ENCODE measurements at places on chromosomes 2 and 18.

- no peak for DNase-seq
Measured at GRCh38 chr18:9741793-9742523, 33.9 kb downstream of the RAB31 start.

- DNase-seq = no peak
Measured at GRCh38 chr2:240463866-240464481, 28.5 kb downstream of the GPC1 start.

DNA sequence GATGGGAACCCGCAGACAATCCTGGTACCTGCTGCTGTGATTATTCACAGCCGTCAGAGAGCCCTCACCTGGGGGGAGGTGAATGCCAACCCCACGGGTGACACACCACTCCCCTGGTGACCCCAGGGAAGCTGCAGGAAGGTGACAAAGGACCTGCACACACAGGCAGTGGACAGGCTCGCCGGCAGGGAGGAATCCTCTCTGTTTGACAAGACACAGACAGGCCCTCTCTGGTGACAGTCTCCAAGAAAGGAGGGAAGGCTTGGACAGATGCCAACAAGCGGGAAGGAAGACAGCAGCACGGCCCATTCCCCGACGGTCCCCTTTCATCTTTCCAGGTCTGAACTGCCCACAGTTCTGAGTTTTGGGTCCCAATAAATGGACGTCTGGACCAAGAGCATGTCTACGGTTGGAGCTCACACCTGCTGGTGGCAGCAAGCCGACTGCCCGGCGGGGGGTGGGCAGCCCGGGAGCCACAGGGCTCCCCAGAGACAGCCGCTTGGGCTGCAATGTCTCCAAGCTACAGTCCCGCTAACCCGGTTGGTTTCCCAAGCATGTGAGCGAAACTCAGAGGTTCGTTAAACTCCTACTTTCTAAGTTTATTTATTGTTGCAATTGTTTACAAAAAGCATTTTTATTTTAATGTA is 31.8 kb downstream of the HDAC4 start:
- no peak for DNase-seq

DNA sequence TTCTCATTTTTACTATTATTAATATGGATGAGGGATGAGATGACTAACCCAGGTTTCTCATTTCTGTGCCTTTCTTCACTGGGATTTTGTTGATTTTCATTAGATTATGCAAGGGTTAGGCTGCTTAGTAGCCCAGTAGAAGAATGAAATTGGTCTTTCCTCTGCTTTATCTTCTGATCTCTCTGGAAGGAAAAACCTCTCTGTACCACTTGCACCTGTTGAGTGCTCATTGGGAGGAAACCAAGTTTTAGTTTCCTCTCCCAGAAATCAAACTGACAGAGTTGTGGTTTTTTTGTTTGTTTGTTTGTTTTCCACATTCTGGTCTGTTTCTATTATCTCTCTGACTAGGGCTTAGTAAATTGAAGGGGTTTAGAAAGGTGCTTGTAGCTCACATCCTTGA is 60.8 kb downstream of the KIAA1328 start:
- no peak for DNase-seq

DNA sequence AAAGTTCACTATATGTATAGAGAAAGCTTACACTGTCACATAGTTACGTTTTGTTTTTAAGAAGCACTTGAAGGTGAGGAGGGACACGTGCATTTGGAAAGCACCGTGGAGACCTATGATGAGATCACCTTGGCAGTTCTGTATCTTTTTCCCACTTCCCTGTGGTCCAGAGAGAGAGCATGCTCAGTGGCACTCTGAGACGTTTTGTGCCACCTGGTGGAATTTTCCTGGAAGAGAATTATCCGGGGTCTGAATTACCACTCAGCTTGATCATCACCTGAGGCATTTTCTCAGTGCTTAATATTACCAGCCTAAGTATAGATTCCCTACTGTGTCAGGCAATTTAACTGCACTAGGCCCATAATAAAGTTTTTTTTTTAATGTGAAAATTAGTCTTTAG is 469.4 kb upstream of the SMIM21 start:
- no peak for DNase-seq

- DNase-seq = no peak
Measured at GRCh38 chr18:456361-457139, 44.0 kb downstream of the COLEC12 start.

DNA sequence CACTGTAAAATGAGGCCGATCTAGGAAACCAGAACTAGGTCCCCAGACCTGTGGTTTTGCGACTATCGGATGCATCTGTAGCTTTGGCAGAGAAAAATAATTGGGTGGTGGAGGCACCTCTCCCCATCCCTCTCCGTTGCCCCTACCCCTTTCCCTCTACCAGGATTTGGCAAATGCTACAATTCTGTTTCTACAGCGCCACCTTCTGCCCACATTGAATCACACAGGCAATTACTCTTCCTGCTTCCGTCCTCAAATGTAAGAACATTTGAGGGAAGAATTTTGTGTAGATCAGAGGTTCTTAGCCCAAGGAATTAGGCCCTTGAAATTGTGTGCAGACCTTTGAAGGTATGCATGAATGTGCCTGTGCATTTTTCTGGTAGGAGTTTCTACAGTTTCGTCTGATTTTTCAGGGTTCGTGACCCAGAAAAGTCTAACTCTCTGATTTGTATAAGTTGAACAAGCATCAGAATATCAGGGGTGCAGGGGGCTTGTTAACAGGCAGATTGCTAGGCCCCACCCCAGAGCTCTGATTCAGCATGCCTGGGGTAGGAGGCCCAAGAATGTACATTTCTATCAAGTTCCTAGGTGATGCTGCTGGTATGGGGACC is 11.2 kb downstream of the ATP6V1B1 start:
- DNase-seq = peak; percentile 72

DNA sequence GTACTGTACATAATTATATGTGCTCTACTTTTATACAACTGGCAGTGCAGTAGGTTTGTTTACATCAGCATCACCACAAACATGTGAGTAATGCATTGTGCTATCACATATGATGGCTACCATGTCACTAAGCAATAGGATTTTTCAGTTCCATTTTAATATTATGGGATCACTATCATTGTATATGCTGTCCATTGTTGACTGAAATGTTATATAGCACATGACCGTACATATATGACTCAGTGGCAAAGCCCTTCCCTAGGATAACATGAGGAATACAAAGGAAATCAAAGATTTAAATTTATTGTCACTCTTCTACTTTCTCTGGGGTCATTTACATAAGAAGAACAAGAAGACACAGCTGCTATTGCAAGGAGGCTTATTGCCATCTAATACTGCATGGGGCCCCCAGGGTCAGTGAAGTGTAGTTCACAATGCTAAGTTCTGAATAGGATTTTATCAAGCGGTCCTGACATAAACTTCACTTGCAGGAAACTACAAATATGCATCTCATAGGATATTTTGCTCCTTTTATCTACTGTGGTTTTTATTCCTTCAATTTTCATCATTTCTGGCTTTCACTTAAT is 21.8 kb downstream of the PDE1A start:
- DNase-seq = no peak

- peak; percentile 65 for DNase-seq
Measured at GRCh38 chr18:58863539-58864145, 1.0 kb upstream of the ZNF532 start.

- no peak for DNase-seq
Measured at GRCh38 chr2:19244460-19245363, 113.7 kb downstream of the OSR1 start.

GRCh38 chr2:182642328-182642727 is 73.7 kb upstream of the DNAJC10 start:
- peak; percentile 67 for DNase-seq

DNA sequence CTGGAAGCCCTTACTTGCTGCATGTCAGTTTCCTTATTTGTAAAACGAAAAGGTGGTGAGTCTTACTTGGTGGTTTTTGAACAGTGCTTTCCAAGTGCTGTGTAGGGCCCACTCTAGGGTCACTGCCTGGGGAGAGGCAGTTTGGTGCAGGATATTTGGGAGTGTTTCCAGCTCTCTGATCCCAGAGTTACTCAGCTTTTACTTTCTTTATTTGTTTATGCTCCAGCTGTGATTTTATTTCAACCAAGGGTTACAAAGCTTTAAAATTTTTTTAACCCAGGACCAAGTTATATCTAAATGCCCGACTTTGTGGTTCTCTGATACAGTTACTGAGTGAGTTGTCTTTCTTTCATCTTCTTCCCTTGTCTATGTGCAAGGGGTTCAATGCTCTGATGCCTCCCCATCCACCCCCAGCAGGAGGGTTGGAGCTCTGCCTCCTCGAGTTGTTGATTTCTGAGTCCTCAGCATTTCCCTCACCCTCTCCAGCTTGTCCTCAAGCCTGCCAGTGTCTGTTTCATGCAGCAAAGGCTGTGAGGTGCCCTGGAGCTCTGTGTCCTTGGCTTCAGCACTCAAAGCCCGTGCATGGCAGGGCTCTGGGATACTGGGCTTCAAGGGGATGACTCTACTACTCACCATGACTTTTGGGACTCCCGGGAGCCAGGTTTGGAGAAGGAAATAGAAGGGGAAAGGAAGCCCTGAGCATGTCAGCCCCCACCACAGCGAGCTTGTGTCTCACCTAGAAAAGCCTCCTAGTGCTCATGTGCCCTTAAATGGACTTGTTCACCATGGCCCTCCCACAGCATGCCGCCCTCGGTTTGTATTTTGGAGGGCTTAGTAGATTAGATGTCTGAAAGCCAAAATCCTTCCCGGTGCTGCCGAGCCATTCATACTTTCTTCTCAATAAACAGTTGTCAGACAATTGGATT is 236.8 kb downstream of the SETBP1 start:
- no peak for DNase-seq

GRCh38 chr2:223865124-223865523 is 27.7 kb upstream of the AP1S3 start:
- no peak for DNase-seq

All from glutamatergic neuron (in vitro differentiated cells).